AG04450 (cell line): ENCODE measurements at places on chromosomes 2 and 18. TPM values are rescaled to one million over a fixed set of nuclear protein-coding genes. Genes with fewer than 3 reads are reported as not detected.

- no peak for DNase-seq
Measured at GRCh38 chr18:21184396-21184996, 57.5 kb upstream of the GREB1L start.

DNA sequence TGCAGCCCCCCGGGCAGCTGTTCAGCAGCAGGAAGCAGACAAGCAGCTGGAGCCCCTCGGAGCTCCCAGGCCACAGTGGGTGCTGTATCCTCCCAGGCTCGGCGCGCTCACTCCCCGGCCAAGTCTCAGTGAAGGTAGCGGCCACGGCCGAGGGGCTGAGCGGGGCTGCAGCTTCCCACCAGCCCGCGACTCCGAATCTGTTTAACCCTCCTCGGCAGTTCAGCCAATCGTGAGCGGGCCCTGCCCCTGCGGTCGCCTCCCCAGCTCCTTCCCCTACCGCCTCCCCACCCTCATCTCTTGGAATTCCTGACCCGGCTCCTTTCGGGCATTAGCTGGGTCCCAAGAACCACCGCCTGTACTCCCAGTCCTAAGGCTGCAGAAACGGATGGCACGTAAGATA, at the start of gene RESP18:
TSS of gene RESP18 (minus strand) at position 203 of the 400 bp plus-strand sequence.
- no peak for DNase-seq

- DNase-seq, result no peak
Measured at GRCh38 chr18:8609659-8610458, 622 bp downstream of the RAB12 start.

- no peak for DNase-seq
Measured at GRCh38 chr2:180175736-180176135, 168.6 kb upstream of the CWC22 start.

DNA sequence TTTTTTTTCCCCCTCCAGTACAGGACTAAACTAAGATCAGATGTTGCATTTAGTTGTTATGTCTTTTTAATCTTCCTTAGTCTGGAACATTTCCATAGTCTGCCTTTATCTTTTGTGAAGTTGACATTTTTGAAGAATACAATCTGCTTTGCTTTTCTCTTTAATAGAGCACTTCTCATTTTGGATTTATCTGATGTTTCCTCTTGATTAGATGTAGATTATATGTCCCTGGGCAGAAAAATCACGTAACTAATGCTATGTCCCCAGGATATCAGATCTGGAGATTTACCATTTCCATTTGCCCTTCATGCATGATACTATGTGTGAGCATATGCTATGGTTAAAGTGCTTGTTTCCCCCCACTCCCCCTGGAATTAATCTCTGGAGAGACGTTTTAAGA, 6.2 kb downstream of the ZNF638 start:
- no peak for DNase-seq

DNA sequence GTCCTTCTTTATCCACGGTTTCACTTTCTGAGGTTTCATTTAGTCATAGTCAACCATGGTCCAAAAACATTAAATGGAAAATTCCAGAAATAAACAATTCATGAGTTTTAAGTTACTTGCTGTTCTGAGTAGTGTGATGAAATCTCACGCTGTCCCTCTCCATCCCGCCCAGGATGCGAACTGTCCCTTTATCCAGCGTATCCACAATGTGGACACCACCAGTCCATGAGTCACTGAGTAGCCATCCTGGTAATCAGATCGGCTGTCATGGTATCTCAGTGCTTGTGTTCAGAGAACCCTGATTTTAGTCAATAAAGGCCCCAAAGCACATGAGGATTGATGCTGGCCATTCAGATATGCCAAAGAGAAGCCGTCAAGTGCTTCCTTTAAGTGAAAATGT, 3.7 kb downstream of the SP140L start:
- no peak for DNase-seq

DNA sequence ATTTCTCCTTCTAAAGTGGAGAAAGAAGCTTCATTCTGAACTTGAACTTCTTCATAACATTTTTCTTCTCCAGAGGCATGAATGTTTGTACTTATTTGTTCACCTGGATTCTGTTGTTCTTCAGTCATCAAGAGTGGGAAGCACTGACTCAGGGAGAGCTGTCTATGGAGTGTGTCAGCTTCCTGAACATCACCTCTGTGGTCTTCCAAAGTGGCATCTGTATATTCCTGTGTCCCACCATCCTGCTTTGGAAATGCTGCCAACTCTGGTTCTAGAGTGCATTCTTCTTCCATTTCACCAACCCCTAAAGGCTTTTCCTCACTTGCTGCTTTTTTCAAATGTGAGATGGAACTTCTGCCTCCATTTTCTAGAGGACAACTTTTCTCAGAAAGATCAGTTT, 59.5 kb downstream of the TTN start:
- DNase-seq, result no peak

- no peak for DNase-seq
Measured at GRCh38 chr2:120638450-120638849, 97.2 kb upstream of the GLI2 start.

- DNase-seq, result no peak
Measured at GRCh38 chr18:23814991-23815614, 125.8 kb downstream of the LAMA3 start.

GRCh38 chr2:66461001-66461663, 26.2 kb downstream of the MEIS1 start:
- DNase-seq, result no peak

DNA sequence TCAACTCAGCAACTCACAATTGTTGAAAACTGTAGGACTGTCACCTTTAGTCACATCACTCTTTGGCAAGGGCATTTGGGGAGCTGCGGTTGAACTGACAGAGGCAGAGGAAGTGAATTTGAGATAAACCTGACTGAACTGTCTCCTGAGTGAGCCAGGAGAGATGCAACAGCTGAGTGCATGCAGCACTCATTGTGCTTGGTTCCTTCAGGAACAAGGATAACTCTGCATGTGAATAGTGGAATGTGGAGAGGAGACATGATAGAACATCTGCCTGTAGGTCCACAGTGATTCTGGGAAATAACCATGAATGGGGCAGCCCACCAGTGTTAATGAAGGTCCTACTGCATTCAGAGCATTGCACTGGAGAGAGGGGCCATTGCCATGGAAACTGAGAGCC, 494.7 kb downstream of the STK39 start:
- DNase-seq, result no peak

- DNase-seq, result no peak
Measured at GRCh38 chr2:179277429-179278196, 13.0 kb upstream of the SESTD1 start.

DNA sequence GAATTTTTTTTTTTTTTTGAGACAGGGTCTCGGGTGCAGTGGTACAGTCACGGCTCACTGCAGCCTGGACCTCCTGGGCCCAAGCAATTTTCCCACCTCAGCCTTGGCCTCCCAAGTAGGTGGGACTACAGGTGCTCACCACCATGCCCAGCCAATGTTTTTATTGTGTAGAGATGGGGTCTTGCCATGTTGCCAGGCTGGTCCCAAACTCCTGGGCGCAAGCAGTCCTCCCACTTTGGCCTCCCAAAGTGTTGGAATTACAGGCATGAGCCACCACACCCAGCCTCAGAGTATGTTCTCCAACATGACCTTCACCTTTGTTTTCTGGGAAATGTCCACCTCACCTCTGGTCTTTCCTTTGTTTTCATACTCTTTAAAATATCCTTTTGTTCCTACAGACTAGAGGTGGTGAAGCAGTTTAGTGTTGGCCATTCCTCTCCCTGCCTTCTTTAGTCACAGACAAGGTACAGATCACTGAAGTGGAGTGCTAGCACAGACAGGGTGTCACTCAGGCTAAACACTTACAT, 19.5 kb upstream of the MOCOS start:
- no peak for DNase-seq

- no peak for DNase-seq
Measured at GRCh38 chr2:166269322-166269721, 106.4 kb downstream of the SCN9A start.

- DNase-seq, result no peak
Measured at GRCh38 chr2:73225513-73226360, 7.3 kb downstream of the PRADC1 start.

DNA sequence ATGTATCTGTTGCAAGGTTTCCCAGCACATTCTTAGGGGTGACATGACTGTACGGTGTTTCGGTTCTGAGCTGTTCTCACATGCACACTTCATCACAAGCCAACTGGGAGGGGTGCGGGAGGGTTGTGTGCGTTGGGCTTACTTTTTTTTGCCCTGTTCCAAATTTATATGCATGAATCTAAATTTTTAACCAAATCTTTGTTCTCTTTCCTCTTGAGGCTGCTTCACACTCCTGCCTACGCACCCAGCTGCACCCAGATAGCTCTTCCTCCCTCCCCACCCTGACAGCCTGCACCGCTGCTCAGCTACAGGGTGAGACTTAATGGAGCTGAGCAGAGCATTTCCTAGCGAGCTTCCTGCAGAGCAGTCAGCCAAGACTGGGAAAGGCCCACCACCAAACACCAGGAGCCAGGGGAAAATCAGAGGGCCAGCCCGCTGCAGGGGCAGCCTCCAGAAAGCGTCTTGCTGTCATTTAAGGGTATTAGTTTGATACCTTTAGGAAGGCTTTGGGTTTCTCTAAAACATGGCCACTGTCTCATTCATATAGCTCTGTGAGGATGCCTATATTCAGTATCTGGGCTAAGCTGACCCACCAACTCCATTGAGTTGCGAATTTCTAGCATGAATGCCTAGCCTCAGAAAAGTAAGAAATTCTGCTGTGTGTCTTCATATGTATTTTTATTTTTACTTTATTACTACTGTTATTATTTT, 84.5 kb downstream of the POU3F3 start:
- DNase-seq, result no peak

- no peak for DNase-seq
Measured at GRCh38 chr2:188787021-188787657, 187.0 kb upstream of the COL3A1 start.

DNA sequence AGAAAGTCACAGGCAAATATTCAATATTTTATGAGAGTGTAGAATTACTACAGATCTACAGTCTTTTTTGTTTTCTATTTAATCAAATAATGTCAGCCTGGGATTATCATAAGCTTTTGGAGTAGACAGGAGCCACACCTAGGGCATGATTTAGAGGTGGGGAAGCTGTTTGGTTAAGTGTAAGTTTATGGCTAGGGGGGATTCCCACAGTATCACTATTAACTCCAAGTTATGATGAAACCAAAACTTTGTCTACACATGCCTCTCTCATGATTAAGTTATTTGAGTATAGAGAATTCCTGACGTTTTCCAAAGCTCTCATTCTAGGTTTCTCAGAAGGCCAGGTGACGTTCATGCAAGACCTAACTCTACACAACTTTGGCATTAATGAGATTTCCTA, 2.1 kb downstream of the SERPINB10 start:
- no peak for DNase-seq

Gene ELAC1
- polyA plus RNA-seq, result 5.9 and 9.1 TPM in 2 replicates

Gene MPP4
- polyA plus RNA-seq, result 8.6 and 9.1 TPM in 2 replicates

Gene REG1B
- polyA plus RNA-seq, result not detected in 2 replicates

Gene TSGA10
- polyA plus RNA-seq, result 1.4 and 1.8 TPM in 2 replicates

Gene SERPINB11
- polyA plus RNA-seq, result not detected in 2 replicates

Gene TFPI
- polyA plus RNA-seq, result 73.2 and 91.2 TPM in 2 replicates

Gene LINC00305
- not detected in 2 replicates for polyA plus RNA-seq

Gene BMP10
- not detected in 2 replicates for polyA plus RNA-seq

Gene SPP2
- not detected in 2 replicates for polyA plus RNA-seq
